Cortex of kidney (tissue), 1 donor: ENCODE measurements at places on chromosomes 6 and 20.

DNA sequence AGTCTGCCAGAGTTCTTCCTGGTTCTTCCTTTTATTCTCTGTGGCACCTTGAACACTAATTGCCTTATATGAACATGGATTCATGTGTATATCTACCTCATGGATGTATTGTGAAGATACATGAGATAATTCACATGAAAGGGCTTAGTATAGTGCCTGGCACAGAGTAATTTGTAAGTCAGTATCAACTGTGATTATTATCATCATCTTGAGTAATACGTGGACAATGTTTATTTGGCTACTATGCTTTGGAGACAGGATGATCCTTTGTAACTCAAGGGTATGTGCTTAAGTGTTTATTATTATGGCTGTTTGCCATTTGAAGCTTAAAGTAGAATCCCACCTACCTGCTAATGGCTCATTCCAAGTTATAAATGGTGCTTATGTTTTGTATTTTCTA lies 16.0 kb downstream of the DOP1A start:
- DNase-seq, result no peak

DNA sequence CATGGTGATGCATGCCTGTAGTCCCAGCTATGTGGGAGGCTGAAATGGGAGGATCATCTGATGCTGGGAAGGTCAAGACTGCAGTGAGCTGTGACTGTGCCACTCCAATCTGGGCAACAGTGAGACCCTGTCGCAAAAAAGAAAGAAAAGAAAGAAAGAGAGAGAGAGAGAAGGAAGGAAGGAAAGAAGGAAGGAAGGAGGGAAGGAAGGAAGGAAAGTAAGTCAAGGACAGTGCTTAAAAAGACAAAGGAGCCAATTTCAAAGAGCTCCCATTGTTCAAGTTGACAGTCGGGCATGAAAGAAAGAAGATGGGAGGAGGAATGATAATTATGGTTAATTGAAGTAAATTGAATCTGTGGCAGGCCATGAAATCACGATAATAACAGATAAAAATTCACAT lies 16.2 kb downstream of the C6orf15 start:
- DNase-seq, result no peak

DNA sequence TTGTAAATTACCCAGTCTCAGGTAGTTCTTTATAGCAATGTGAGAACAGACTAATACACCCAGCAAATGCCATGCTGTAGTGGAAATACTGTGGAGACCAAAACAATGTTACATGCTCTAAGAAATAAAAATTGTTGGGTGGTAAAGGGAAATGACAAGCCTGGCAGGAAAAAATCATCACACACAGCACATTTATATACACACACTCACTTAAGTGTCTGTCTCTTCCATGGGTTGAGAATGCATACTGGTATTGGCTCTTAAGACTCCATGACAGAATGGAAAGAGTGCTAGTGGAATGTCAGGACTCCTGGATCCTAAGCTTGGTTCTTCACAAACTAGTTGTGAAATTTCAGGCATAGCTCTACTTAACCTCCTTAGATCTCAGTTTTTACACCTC lies 343.0 kb downstream of the CD83 start:
- DNase-seq, result no peak

DNA sequence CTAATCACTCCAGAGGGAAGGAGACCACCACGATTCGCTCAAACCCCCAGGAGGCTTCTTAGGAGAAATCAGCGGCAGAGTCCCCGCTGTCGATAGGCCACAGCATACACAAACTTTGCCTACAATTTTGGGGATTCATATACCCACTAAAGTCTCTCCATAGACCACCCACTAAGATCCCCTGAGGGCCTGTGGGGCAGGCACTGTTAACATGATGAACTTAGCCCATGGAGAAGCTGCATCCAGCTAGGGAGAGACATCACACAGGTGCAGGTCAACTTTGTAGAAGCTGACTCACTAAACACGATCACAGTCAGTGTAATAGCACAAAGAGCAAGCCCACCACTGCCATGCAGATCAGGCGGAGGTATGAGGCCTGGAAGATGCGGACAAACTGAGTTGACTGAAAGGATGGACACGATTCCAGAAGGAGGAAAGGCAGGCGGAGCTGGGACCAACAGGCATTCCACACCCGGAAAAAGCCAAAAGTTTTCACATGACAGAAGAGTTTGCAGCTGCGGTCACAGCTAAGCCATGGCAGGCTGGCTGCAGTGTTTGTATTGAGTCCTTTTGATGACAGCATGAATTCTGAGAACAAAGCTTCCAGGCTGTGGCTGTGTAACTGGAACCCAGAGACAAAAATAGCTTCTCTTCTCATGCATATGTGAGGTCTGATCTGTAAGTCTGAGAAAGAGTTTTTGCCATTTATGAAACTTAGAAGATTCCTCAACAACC lies 75.7 kb upstream of the QKI start:
- DNase-seq, result no peak

GRCh38 chr6:115362234-115362633 lies 698.5 kb downstream of the FRK start:
- no peak for DNase-seq

- DNase-seq, result no peak
Measured at GRCh38 chr20:20327746-20328145, 40.2 kb upstream of the INSM1 start.

- DNase-seq, result no peak
Measured at GRCh38 chr20:63130658-63131577, 85.0 kb downstream of the YTHDF1 start.

GRCh38 chr6:139060332-139060731 lies 31.8 kb downstream of the ABRACL start:
- no peak for DNase-seq

DNA sequence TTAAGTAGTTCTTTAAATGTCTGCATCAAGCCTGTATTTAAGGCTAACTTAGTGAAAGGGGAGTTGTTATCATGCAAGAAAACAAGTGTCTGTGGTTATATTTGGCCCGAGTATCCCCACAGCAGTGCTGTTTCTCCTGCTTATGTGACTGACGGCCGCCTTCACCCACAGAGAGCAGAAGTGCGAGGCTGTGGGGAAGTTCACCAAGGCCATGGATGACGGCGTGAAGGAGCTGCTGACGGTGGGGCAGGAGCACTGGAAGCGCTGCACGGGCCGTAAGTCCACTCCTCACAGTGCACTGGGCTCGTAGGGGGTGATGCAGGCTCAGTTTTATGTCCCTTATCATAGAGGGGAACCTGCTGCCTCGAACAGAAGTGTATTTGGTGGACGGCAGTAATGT lies 53.2 kb upstream of the SYNJ2 start:
- DNase-seq, result no peak

- DNase-seq, result no peak
Measured at GRCh38 chr20:56454754-56455153, 13.7 kb upstream of the RTF2 start.

- no peak for DNase-seq
Measured at GRCh38 chr20:3067139-3068014, 4.0 kb upstream of the OXT start.

- no peak for DNase-seq
Measured at GRCh38 chr20:20747298-20747697, 34.9 kb upstream of the RALGAPA2 start.

GRCh38 chr6:27867051-27867944 lies 44.9 kb downstream of the OR2B2 start:
- no peak for DNase-seq

DNA sequence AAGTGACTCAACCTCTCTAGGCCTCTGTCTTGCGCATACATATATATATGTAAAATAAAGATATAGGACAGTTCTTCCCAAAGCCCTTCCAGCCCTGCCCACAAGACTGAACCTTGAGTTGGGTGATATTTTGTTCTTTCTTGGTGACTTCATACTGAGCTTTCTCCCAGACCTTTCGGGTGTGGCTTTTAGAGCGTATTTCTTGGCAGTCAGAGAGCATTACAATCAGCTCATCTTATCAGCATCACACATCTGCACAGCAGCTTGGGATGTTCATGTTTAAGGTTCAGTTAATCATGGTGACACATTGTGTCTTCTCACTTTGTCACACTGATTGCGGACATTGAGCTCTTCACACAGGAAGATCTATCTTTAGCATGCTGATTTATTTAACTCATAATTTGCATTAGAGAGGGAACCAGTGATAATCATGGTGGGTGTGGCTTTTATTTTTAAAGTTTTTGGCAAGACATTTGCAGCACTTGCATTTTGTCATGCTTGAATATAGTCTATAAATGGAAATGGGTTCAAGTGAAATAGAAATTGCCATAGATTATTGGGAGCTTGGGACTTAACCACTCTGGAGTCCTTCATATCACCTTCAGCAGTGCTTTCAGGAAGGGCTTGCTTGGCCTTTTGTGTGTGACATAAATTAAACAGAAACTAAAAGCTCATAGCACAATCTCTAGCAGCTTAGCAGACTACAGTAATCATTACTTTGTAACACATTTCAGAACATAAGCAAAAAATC lies 8.3 kb downstream of the KIF3B start:
- no peak for DNase-seq

- no peak for DNase-seq
Measured at GRCh38 chr20:373171-373890, 7.2 kb upstream of the TRIB3 start.

DNA sequence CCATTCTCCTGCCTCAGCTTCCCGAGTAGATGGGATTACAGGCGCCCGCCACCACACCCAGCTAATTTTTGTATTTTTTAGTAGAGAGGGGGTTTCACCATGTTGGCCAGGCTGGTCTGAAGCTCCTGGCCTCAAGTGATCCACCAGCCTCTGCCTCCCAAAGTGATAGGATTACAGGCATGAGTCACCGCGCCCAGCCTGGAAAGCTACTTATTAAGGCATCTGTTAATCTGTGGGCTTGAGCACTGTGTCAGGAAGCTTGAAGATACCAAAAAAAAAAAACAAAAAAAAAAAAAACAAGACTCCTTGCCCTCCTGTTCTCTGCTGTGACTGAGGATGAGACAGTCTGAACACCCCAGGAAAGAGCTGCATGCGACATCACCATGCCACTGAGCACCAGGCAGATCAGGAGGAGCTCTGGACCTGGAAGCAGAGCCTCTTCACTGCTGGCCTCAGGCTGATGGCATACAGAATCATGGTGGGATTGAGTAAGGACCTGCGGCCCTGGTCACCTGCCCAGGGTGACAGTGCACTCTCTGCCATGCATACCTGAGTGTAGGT lies 166.5 kb upstream of the SNX9 start:
- DNase-seq, result no peak

DNA sequence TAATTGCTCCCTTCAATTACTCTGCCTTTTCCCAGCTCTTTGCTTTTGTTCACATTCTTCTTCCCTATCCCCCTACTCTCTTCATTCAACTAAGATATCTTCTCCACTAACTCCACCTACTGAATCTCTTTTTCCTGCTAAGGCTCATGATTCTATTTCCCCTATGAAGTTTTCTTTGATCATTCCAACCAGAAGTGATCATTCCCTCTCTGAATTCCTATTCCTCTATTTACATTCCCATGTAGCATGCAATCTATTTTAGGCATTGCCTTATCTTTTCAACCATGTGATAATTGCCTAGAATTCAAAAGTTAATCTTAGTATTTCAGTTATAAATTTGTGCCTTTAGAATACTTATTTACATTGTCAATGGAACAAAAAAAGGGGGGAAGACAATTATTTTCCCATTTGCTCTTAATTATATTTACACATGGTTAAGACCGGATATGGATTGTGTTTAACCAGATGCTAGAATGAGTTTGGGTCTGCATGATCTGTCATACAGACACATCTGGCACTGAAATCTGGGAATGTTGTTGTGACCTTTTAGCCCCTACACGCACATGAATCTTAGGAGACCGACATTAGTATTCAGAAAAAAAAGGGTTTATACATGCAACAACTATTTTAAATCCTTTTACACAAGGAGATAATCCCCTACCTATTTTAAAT lies 20.8 kb downstream of the MOXD1 start:
- no peak for DNase-seq

GRCh38 chr20:32040142-32040953 lies 11.7 kb upstream of the HCK start:
- no peak for DNase-seq

GRCh38 chr20:13221673-13222318 lies 722 bp downstream of the ISM1 start:
- no peak for DNase-seq

- no peak for DNase-seq
Measured at GRCh38 chr6:45631396-45631795, 253.7 kb upstream of the SUPT3H start.

DNA sequence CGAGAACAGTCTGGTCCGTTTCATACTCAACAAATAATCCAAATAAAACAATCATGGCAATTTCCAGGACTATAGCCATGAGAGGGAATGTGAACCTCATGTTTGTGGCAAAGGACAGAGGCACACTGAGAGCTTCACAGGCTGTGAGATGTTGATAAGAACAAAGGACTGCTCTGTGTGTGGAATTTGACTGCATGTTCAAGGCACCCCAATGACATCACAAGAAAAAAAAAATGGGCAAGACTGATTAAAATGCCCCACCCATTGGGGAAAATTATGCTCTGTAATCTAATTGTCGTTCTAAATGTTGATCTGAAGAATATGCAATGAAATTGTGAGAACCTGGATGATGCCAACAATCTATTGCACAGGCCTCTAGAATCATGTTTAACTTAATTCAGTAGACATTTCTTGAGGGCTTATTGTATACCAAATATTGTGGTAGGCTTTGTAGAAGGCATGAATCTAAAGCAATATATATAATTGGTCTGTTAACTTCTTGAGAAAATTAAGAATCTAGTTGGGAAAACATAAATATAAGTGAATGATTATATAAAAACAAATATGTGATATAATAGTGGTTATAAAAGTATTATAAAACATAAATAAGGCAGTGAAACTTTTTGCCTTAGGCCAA lies at the start of gene RHAG:
Gene RHAG, minus strand, starts transcription at position 127 of the 637 bp plus-strand sequence. Its CDS starts 27 bp downstream, at position 100.
- DNase-seq, result no peak

GRCh38 chr20:37833221-37833896 lies 69.6 kb upstream of the VSTM2L start:
- no peak for DNase-seq

GRCh38 chr20:62558779-62559178 lies 83.0 kb upstream of the GATA5 start:
- DNase-seq, result no peak

GRCh38 chr20:32767418-32768198 lies 5.4 kb downstream of the DNMT3B start:
- DNase-seq, result no peak

DNA sequence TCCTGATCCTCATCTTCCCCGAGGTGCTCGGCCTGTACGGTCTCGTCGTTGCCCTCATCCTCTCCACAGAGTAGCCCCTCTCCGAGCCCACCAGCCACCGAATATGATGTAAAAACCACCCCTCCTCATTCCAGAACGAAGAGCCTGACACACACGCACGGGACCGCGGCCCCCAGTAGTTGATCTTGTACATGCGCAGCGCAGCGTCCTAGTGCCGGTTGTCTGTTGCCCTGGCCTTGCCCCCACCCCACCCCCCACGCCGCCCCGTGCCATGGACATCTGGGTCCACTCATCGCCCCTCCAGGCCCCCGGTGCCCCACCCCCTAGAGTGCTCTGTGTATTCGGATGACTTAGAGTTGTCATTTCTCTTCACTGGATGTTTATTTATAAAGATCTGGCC lies 5.2 kb upstream of the PRPH2 start:
- DNase-seq, result no peak

DNA sequence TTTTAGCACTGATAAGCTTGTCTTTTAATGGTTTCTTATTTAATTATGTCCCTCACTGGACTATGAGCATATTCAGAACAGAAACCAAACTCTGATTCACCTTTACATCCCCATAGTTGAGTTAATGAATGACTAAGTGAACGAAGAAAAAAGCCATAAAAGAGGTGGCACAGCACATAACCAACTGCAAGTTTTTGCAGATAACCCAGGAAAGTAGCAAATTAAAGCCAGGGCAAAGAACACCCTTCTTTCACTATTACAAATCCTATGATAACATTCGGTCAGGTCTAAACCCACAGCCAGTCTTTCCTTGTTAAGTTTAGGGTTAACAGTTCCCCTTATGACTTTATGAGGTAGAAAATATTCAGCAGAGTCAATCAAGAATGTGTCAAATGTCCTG lies 102.7 kb downstream of the RIN2 start:
- DNase-seq, result no peak
